ENCODE measurements at places on chromosomes 3 and 15.
A peak's percentile ranks its signal among the peaks of the same experiment; 100 is the strongest.

DNA sequence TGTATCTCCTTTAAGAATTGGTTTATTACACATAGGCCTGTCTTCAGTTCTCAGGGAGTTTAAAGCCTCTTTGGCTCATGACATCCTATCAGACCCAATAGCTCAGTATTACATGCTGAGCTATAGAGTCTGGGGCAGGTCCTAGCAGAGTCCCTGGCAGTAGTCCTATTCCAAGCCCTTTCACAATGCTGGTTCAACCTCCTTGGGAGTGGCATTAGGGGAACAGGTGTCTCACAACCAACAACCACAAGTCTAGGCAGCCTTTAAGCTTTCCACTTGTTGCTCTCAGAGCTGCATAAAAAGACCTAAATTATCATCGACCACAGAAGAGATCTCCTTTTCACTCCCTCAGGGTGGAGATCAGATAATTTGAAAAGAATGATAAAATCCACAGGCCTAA, 22.8 kb upstream of the C2CD4B start:
- no peak for DNase-seq

GRCh38 chr3:88188436-88188835, 38.7 kb downstream of the C3orf38 start:
- no peak for DNase-seq

- no peak for DNase-seq
Measured at GRCh38 chr3:188950832-188951489, 220.8 kb upstream of the TPRG1 start.

DNA sequence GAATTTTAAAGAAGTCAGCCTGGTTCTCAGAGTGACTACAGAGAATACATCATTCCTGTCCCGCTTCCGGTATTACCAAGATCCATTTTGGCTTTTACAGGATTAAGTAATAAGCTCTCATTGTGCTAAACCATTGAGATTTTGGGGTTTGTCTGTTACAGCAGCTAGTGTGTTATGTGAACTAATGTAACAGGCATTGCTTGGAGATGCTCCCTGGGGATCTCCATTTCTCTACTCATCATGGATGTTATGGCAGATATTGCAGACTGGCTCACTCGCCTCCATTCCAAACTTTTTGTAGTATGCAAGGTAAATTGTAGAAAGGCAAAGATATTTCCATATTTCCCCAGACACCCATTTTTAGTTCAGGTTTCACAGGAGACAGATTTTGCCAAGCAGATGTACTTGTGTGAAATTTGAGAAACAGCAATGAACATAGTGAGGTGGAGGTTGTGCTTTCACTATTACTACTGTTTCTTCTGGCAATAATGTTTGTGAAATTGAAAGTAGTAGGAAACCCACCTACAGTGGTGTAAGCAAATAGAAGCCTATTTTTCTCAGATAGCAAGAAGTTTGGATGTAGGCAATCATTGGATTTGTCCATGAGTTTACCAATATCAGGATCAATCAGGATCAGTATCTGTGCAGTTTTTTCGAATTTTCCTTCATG, 177.1 kb upstream of the GALNT15 start:
- DNase-seq: no peak

DNA sequence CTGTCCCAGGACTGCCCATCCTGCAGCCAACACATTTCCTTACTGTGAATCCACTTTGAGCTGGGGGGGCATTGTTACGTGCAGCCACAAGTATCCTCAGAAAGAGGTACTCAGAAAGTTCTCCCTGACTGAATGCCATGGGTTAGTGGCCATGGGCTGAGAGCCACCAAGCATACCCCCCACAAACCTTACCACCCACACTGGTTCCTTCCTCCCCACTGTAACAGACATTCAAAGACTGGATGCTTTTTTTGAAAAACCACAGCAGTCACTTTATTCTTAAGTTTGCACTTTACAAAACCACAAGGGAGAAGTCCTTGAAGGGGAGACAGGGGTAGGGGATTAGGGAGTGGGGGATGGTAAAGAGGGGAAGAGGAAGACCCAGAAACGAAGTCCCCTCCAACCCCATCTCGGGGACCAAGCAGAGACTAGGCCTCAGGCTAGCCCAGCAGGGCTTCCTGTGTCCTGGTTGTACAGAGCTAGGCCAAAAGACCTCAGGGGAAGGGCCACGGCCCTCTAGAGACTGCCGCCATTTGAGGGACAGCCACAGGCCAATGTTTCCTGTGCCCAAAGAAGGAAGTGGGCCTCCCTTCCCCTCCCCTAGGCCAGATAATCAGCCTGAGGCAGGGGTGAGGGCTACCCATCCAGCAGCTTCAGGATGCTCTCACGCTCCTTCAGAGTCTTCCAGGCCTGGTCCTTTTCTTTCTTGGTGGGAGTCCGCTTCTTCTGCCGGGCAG, 10.1 kb upstream of the CAMK1 start:
- peak; percentile 89 for DNase-seq

DNA sequence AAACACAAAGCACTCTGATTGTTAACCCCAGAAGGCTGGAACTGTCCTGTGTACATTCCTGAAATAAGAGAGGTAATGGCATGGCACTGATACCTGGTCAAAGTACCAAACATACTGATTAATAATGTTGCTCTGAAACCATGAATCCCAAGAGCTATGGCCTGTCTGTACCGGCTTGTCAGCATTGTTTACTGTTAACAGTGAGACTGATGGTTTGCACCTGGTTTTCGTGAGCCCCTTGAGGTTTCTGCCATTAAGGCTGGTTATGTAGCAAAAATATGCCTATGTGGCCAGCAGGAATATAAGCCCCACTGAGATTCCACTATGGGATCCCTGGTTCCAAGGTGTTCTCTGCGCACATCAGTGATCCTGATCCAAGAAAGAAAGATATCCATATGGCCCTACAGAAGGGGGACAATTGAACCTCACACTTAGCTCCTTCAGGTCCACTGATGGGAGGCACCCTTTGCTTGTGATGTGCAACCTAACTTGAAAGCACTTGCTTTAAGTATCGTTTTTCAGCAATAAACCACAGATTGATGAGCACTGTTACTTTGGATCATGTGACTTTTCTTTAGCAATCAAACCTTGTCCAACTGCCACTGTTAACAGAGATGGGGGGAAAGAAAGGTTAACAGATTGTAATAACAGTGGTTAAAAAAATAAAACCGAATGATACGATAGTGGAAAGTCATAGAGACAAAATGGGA, 65.2 kb downstream of the TBL1XR1 start:
- no peak for DNase-seq

DNA sequence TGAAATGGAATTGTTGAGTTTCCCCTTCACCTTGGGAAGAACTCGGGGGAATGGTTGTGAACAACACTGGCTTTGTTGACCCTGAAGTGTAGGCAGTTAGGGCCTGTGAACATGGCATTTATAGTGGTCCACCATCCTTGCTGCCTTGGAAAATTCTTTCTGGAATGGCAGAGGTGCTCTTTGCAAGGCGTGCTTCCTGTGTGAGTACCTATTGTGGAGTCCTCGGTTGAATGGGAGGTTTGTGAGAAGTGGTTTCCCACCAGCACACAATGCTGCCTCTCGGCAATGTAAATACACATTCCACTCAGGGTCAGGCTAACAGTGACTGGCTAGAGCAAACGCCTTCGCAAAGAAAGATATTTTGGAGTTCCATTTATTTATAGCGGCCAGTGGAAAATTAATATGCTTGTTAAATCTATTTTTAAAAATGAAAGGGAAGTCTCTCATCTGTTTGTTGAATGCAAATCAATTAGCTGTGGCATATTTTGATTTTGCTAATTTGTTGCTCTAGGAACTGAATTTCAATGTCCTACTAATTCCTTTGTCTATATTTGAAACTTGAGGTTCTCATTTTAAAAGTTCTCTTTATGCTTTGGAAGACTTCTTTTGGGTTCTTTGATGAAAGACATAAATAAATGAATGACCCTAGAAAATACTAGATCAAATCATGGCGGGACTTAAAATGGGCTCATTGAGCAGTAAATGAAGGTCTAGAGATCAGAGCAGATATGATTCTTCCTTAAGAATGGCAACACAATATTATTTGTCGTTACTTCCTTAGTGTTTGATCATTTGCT, 59.5 kb downstream of the FNDC3B start:
- DNase-seq: no peak

DNA sequence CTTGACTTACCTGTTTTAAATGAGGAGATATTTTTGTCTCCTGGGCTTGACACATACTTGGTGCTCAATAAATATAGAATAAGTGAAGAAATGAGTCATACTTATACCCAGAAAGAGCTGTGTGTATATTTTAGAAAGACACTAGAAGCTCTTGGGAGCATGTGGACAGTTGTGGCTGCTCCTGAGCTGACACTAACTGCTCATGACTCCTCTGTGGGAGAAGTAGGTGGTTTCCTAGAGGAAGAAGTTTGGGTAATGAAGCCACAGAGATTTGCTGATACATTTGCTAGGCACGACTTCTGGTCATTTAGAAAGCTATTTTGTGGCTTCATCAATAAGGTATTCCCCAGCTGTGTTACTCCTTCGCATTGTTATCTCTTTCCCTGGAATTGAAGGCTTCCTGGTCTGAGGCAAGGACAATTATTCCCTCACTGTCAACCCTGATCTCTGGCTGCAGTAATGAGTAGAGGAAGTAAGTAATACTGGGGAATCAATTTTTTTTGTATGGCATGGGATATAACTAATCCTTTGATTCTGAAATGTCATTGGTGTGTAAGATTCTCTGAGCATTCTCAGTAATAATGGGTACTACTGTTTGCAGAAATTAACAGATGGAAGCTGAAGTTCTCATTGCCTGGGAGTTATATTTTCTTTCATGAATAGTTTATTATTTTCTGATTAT, 79.6 kb upstream of the DCBLD2 start:
- no peak for DNase-seq

GRCh38 chr15:26665957-26666791, 106.7 kb downstream of the GABRB3 start:
- no peak for DNase-seq

DNA sequence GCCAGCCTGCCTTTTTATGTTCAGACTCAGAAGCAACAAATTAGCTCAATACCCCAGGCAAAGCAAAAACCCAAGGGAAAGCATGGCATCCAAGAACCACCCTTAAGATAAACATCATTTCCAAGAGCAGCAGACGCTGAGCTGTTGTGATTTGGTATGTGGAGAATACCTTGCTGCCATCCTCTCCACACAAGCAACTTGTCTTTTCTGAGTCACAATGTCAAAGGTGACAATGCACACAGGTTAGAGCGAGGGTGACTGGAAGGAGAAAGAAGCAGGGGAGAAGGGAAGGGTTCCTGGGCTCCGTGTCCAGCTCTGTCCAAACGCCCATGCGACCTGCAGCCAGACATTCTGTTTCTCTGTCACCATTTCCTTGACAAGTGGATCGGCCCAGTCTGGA, 6.0 kb downstream of the PCSK6 start:
- DNase-seq: no peak

GRCh38 chr3:43096761-43097160, 9.1 kb downstream of the POMGNT2 start:
- DNase-seq: no peak

- DNase-seq: peak; percentile 90
Measured at GRCh38 chr3:9916734-9917680, at the start of gene IL17RC. TSS of gene IL17RC (plus strand) at chr3:9917098. CDS start at chr3:9917316, 218 bp downstream.

- DNase-seq: no peak
Measured at GRCh38 chr3:98690876-98691275, 72.3 kb upstream of the ST3GAL6 start.

- DNase-seq: no peak
Measured at GRCh38 chr15:66290518-66290917, 2.9 kb upstream of the DIS3L start.

DNA sequence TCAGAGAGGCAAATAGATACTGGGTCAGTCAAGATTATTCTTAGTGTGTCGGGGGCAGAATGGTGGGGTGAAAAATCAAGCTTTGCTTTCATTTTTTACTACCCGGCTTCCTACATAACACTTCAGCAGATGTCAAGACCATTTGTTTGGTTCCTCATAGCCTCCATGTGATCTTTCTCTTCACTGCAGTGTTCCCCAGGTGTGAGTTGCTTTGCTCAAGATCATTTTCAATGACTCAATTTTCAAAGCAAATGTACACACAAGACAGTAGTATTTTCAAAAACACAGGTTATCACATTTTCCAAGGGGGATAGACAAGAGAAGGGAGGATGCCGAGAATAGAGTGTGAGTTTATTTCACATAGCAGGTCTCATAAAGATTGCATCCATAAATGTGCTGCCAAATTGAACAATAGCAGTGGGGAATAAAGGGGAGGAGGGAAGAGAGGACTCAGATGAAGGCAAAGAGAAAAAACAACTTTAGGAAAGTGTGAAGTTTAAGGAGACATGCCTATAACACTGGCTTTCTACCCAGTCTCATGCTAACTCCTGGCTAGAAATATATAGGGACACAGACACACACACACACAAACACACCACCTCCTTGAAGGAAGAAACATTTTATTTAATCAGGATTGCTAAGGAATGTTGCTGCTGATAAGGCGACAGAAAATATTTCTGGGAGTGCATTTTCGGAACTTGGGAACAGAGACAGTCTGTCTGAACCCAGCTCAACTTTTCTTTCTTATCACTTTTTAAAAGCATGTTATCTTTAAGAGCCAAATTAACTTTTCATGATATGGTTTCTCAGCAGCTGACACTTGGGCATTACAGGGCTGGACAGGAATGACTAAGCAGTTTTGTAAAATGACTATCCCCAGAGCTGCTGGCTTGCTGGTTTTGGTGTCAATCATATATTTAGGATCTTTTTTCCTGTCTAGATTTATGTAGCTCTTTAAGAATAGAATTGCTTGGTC, 402.4 kb downstream of the RBMS3 start:
- no peak for DNase-seq

DNA sequence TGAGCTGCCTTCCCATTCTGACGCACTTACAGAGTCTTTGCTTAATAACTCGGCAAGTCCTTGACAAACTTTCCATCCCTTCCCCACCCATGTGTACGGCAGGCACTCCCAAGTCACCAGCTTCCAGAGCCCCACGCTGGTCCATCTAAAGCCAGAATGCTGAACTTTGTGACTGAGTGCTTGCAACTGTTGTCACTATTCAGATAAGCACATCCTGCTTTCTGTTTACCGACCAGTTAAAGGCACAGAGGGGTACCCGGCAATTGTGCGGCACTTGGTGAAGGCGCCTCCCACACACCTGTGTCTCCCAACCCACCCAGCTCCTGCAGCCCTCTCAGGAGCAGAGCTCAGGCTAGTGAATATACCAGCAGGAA, 430.6 kb downstream of the FOXP1 start:
- DNase-seq: no peak
